DMS79 treated with DMSO at 0.1 percent for 48 hours (cell line): ENCODE measurements at places on chromosomes 1 and 21.
A peak's percentile ranks its signal among the peaks of the same experiment; 100 is the strongest.

GRCh38 chr1:15282038-15282437 lies 35.0 kb downstream of the FHAD1 start:
- DNase-seq: no peak

GRCh38 chr1:172650474-172651193 lies 8.3 kb upstream of the FASLG start:
- DNase-seq: no peak

DNA sequence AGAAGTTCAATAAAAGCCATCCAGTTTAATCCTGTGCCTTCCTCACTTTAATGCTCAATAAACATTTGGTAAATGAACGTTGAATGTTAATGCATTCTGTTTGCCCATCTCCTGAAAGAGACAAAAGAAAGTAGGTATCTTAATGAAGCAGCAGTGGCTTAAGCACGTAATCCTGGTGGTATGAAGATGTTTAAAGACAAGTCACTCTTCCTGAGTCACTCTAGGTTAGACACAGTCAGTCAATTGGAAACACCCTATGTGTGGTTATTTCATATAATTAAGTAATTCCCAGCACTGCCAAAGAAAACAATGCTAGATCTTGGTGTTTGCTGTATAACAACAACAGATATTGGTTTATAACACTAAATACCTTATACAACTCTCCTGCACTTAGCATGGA lies 334.0 kb upstream of the FMN2 start:
- DNase-seq: no peak

DNA sequence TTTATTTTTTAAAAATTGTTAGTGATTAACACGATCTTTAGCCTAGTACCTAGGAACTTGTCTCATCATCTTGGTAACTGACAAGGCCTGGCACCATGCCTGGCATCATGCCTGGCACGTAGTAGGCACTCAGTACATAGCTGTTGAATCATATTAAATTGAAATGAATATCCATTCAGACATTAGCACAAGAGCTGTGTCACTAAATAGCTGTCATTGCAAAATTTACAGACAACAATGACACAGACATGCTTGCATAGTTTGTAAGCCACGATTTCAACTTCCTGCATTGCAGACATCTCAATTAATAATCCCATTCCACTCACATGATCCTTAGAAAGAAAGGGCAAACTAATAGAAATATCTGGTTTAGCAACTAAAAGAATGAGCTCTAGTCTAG lies 15.4 kb upstream of the PHACTR4 start:
- DNase-seq: no peak

DNA sequence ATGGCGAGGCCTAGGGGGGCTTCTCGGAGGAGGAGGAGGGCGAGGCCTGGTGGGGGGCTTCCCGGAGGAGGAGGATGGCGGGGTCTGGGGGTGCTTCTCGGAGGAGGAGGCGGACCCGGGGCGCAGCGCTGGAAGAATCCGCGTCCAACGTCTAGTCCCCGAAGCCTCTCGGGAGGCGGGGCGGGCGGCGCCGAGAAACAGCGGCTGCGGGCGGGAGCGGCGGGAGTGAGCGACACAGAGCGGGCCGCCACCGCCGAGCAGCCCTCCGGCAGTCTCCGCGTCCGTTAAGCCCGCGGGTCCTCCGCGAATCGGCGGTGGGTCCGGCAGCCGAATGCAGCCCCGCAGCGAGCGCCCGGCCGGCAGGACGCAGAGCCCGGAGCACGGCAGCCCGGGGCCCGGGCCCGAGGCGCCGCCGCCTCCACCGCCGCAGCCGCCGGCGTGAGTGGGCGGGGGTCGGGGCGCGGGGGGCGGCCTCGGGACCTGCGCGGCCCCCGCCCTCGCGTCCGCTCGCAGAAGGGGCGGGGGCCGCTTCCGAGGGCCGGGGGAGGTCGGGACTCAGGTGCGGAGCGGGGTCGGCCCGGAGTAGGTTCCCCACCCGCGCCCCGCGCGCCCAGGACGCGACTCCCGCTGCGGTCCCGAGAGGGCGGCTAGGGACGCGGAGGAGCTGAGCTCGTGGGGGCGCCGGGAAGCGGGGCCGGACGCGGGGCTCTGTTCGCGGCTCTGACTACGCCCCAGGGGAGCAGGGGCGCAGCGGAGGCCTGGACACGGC lies at the start of gene KLHL17:
Gene KLHL17, plus strand, starts transcription at position 222 of the 769 bp plus-strand sequence. Its CDS starts 110 bp downstream, at position 332.
- DNase-seq: peak; percentile 51

DNA sequence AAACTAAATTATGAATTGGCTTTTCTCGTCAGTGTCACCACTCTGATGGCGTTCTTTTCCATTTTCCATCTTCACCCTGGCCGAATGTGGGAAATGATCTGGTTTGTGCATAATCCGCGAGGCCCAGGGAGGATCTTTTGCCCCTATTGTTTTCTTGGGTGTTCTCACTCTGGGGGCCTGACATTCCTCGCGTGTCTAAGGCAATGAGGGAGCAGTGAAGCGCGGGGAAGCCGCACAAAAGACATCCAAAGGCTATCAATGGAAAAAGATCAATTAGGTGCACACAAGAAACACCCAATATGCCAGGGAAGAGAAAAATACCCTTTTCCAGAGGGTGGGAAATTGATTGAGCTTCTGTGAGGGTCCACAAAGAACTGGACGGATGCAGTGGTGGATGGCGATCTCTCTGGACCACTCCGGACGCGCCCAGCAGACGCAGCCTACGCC lies 941 bp upstream of the C1orf21 start:
- no peak for DNase-seq

- no peak for DNase-seq
Observed at GRCh38 chr1:90724361-90724760, 7.3 kb upstream of the BARHL2 start.

GRCh38 chr1:54409156-54410142 lies 3.3 kb upstream of the SSBP3 start:
- DNase-seq: no peak

- no peak for DNase-seq
Observed at GRCh38 chr1:224127925-224128819, 14.3 kb downstream of the FBXO28 start.

GRCh38 chr1:217392441-217392840 lies 238.4 kb downstream of the GPATCH2 start:
- DNase-seq: no peak

- no peak for DNase-seq
Observed at GRCh38 chr1:17520041-17520440, 19.5 kb upstream of the ARHGEF10L start.

- no peak for DNase-seq
Observed at GRCh38 chr1:207418351-207418750, 35.8 kb upstream of the CR2 start.

GRCh38 chr1:21598904-21599303 lies 70.3 kb downstream of the RAP1GAP start:
- no peak for DNase-seq

- DNase-seq: no peak
Observed at GRCh38 chr21:36080386-36080785, 10.6 kb downstream of the CBR1 start.

GRCh38 chr1:81489372-81489934 lies 311.3 kb upstream of the ADGRL2 start:
- DNase-seq: no peak

DNA sequence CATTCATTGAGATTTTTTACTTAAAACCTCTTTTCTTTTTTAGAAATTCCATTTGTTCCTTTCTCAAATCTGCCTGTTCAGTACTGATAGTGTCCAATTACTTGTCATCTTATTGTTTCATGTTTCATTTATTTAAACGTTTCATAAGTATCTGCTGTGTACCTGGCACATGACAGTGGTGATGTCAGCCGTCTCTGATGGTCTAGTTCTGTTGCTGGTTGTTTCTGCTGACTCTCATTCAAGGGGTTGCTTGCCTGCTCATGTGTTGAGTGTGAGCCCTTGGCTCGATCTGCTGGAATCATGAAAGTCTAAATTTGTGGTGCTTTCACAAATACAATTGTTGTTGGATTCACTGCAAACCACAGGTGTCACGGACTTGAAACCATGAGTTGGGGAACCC lies 25.5 kb upstream of the C2CD2 start:
- DNase-seq: no peak
